Caco-2 (cell line): ENCODE measurements at places on chromosomes 7 and 10.

GRCh38 chr10:78407966-78408365, 374.3 kb downstream of the RPS24 start:
- DNase-seq = no peak
- H3K36me3 ChIP-seq = no peaks in the 10 kb centered on the region
- H3K4me3 ChIP-seq = no peak overlapping the region
- no peaks in the 10 kb centered on the region for H3K27me3 ChIP-seq

DNA sequence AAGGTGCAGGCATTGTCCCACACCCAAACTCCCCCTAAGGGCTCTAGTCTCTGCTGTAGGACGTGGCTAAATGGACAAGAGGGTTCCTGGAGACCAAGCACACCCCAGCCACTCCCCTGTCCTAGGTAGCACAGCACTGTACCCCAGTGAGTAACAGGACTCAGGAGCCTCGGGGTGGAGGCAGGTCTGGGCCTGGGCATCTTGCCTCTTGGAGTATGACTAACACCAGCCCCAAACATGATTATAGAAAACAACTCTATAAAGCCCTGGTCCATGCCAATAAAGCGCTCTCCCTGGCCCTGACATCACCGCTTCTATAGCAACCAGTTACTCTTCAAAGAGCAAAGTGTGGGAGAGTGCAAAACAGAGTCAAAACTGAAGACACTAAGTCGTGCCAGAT, 195.0 kb downstream of the CALN1 start:
- no peak overlapping the region for H3K4me3 ChIP-seq
- H3K27me3 ChIP-seq = no peaks in the 10 kb centered on the region
- no peaks in the 10 kb centered on the region for H3K36me3 ChIP-seq
- no peak overlapping the region for H3K27ac ChIP-seq

DNA sequence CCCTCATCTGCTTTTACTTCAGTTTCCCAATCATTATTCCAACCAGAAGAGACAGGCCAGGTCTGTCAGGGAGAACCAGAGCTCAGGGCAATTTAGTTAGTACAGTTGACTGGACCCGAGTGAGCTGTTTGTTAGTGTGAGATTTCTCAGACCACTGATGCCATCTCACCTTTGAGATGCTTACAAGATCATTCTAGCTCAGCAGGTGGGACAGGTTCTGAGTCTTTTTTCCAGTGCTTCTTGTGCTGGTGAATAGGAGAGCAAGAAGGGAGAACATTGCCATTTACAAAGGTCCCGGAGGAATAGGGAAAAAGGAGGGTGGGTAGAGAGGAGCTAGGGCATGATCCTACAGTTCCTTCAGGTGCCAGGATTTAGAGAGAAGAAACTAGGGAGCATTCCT, 112.4 kb upstream of the IFRD1 start:
- no peaks in the 10 kb centered on the region for H3K27me3 ChIP-seq
- H3K36me3 ChIP-seq = no peaks in the 10 kb centered on the region
- H3K4me1 ChIP-seq = no peaks in the 10 kb centered on the region
- DNase-seq = no peak
- no peak overlapping the region for H3K4me3 ChIP-seq
- H3K27ac ChIP-seq = no peak overlapping the region

GRCh38 chr7:28076423-28077200, 104.0 kb downstream of the JAZF1 start:
- H3K4me1 ChIP-seq = no peaks in the 10 kb centered on the region
- H3K27me3 ChIP-seq = no peaks in the 10 kb centered on the region
- H3K36me3 ChIP-seq = no peaks in the 10 kb centered on the region
- no peak overlapping the region for H3K27ac ChIP-seq

- no peak overlapping the region for H3K27ac ChIP-seq
- H3K4me1 ChIP-seq = no peaks in the 10 kb centered on the region
- no peak for DNase-seq
- no peaks in the 10 kb centered on the region for H3K36me3 ChIP-seq
- no peak overlapping the region for H3K4me3 ChIP-seq
Measured at GRCh38 chr7:158239290-158239981, 348.2 kb downstream of the PTPRN2 start.

GRCh38 chr10:110009736-110010475, 2.1 kb downstream of the ADD3 start:
- H3K4me3 ChIP-seq = peak overlapping the region; percentile 94
- H3K4me1 ChIP-seq = peaks cover 46% of the 10 kb centered on the region
- no peaks in the 10 kb centered on the region for H3K27me3 ChIP-seq
- no peak overlapping the region for H3K27ac ChIP-seq

- H3K27me3 ChIP-seq = no peaks in the 10 kb centered on the region
- no peaks in the 10 kb centered on the region for H3K36me3 ChIP-seq
- no peaks in the 10 kb centered on the region for H3K4me1 ChIP-seq
- no peak overlapping the region for H3K27ac ChIP-seq
- no peak for DNase-seq
Measured at GRCh38 chr10:86944031-86944419, 13.4 kb downstream of the MMRN2 start.

- no peak for DNase-seq
- peaks cover 24% of the 10 kb centered on the region for H3K4me1 ChIP-seq
- peak overlapping the region; percentile 31 for H3K27ac ChIP-seq
- no peak overlapping the region for H3K4me3 ChIP-seq
- H3K27me3 ChIP-seq = no peaks in the 10 kb centered on the region
- peaks cover 4% of the 10 kb centered on the region for H3K36me3 ChIP-seq
Measured at GRCh38 chr7:767941-768731, 41.1 kb upstream of the PRKAR1B start.

DNA sequence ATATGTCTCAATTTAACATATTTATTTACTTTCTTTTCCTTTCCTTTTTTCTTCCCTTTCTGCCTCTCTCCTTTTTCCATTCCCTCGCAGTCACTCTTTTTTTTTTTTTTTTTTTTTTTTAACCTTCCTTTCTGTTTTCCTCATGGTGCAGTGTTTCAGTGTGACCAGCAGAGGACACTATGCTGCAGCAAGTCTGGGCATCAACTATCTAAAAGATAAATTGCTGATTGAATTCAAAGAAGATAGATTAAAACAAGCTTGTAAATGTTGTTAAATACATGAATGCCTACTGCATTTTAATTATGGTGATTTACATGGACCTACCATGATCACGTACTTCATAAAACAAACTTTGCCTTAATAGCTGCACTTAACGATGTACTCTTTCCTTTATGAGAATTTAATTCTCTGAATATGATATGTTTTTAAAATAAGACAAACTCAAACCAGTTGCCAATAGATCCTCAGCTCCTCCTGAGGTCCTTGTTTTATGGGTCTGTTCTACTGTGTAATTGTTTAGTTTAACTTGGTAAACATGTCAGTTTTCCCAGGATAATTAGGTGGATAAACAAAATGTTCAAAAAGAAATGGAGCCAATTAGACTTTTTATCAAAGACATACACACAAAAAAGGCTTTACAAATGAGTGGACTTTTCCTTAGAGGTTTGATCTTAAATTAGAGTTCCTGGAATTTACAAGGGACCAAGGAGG, 101.0 kb upstream of the AGR3 start:
- H3K27me3 ChIP-seq = no peaks in the 10 kb centered on the region
- peak; percentile 38 for DNase-seq
- no peaks in the 10 kb centered on the region for H3K36me3 ChIP-seq
- no peak overlapping the region for H3K4me3 ChIP-seq

DNA sequence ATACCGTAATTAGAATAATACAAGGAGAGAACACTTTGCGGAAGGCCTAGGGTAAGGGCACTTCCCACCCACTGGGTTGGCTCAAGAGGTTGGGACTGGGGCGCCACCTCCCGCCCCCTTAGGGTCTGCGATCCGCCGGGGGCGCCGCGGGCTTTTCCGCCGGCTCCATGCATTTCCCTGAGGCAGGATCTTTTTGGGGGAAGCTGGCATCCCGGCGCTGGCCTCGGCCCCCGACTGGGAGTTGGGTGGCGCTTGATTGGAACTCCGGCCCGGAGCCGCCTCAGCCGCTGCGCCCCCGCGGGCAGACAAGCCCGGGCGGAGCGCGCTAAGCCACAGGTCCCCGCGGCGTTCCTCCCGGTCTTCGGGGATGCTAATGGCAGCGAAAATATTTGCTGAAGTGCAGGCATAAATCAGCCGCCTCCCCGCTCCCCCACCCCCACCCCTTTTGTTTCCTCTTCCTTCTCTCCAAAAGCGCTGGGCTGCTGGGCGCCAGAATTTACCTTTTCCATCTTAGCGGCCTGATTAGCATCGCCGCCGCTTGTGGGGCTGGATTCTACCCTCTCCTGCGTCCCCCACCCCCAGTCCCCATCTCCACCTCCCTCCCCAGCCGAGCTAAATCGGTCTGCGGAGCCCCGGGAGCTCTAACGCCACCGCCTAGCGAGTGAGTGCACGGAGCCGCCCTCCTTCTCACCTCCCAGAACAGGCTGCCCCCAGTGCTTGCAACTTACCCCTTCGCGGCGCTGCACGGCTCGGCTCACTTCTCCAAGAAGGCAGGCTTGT, 5.1 kb downstream of the UNC5B start:
- H3K4me1 ChIP-seq = peaks cover 18% of the 10 kb centered on the region
- H3K4me3 ChIP-seq = peak overlapping the region; percentile 1
- no peak overlapping the region for H3K27ac ChIP-seq
- H3K36me3 ChIP-seq = no peaks in the 10 kb centered on the region
- H3K27me3 ChIP-seq = peaks cover 3% of the 10 kb centered on the region
- peak; percentile 39 for DNase-seq

DNA sequence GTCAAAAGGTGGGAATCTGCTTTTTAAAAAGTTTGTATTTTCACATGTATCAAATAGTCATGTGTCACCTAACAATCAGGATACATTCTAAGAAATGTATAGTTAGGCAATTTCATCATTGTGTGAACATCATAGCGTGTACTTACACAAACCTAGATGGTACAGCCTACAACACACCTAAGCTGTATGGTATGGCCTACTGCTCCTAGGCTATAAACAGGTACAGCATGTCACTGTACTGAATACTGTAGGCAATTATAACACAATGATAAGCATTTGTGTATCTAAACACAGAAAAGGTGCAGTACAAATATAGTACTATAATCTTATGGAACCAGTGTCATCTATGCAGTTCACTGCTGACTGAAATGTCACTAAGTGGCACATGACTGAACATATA, 17.8 kb downstream of the COA1 start:
- H3K36me3 ChIP-seq = no peaks in the 10 kb centered on the region; the same call in 1 of the 2 replicates
- H3K4me1 ChIP-seq = no peaks in the 10 kb centered on the region
- no peak for DNase-seq
- no peaks in the 10 kb centered on the region for H3K27me3 ChIP-seq
- H3K4me3 ChIP-seq = no peak overlapping the region

DNA sequence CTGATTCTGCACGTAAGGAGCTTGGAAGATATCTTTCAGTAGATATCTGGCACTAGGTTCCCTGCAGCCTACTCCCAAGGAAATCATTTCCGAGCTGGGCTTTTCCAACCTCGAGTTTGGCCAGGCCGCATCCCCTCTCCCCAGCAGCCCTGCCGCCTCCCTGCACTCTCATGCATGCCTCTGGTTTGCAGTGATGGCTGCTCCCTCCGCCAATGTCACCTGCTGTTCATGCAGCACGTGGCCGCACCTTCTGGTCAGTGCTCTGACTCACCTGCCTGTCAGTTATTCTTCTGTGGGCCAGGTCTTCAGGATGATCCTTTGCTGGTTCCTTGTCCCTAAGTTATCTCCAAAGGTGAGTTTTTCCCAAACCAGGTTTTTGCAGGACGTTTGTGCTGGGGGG, 50.6 kb upstream of the RASGEF1A start:
- peaks cover 8% of the 10 kb centered on the region for H3K4me1 ChIP-seq
- no peaks in the 10 kb centered on the region for H3K27me3 ChIP-seq
- DNase-seq = no peak
- no peak overlapping the region for H3K4me3 ChIP-seq
- H3K36me3 ChIP-seq = no peaks in the 10 kb centered on the region

DNA sequence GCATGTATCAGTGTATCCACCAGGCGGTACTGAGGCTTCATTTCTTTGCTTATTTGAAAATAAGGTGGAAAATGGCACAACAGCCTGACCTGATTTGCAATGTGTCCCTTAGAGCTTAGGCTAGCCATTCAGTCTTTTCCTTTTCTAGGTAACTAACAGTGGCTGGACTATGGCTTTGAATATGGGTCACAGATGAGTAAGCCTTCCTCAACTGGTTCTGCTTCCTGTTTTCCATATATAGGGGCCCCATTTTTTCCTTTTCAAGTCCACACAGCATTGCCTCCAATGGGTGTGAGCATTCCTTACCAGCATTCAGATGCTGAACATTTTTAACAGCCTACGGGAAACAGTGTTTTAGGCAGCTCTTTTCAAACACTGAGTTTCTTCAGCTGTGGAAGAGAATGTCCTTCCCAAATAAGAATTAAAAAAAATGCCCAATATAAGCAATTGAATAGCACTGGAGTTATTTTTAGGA, 3.9 kb upstream of the ITGB1 start:
- no peak for DNase-seq
- no peak overlapping the region for H3K4me3 ChIP-seq
- no peaks in the 10 kb centered on the region for H3K36me3 ChIP-seq
- no peaks in the 10 kb centered on the region for H3K27me3 ChIP-seq
- H3K4me1 ChIP-seq = peaks cover 23% of the 10 kb centered on the region
- no peak overlapping the region for H3K27ac ChIP-seq

- peaks cover 4% of the 10 kb centered on the region; the same call in 1 of the 2 replicates for H3K4me1 ChIP-seq
- DNase-seq = no peak
- H3K36me3 ChIP-seq = no peaks in the 10 kb centered on the region
Measured at GRCh38 chr7:155825336-155825735, 13.1 kb upstream of the SHH start.

DNA sequence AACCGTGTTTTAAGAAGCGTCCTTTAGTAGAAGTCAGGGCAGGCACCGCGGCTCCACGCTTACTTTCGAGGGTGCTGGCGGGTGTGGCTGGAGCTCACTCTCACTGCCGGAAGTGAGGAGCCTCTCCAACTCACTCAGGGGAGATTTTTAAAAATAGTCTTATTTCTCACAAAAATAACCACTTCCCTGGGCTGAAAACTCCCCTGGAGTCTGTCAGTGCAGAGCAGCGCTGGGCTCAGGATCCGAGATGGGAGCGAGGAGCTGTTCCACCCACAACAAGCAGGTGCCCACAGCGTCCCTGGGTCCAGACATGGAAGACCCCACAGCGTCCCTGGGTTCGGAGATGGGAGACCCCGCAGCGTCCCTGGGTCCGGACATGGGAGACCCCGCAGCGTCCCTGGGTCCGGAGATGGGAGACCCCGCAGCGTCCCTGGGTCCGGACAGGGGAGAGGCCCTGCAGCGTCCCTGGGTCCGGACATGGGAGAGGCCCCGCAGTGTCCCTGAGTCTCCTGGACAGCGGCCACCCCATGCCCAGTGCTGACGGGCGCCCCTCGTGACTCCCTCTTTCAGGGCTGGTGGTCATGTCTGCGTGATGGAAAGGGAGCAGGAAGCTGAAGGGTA, 51.2 kb downstream of the VIPR2 start:
- no peak overlapping the region for H3K27ac ChIP-seq
- no peaks in the 10 kb centered on the region for H3K36me3 ChIP-seq
- H3K4me1 ChIP-seq = no peaks in the 10 kb centered on the region
- no peak for DNase-seq
- H3K27me3 ChIP-seq = no peaks in the 10 kb centered on the region
- no peak overlapping the region for H3K4me3 ChIP-seq

DNA sequence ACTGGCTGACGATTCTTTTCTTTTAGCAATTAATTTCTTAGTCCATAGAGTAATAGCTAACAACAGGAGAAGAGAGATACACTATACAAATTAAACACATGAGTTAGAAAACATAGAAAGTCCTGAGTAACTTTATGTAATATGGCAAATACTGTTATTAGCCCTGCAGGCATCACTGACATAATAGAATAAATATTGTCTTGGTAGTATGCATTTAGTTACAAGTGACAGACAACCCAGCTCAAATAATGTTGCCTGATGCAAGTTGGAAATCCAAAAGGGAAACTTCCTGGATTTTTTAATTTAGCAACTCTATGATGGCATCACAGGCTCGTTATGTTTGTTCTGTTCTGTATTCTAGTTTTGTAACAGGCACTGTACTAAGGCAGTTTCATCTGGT, 95.1 kb downstream of the DKK1 start:
- no peak for DNase-seq
- H3K4me1 ChIP-seq = peaks cover 11% of the 10 kb centered on the region; the same call in 1 of the 2 replicates
- no peaks in the 10 kb centered on the region for H3K36me3 ChIP-seq
- H3K4me3 ChIP-seq = no peak overlapping the region
- no peak overlapping the region for H3K27ac ChIP-seq
